ENCODE measurements at places on chromosomes 16 and 17.

- no peak for DNase-seq
These were observed 87.8 kb downstream of the SPAG9 start for GRCh38 chr17:51032850-51033249.

DNA sequence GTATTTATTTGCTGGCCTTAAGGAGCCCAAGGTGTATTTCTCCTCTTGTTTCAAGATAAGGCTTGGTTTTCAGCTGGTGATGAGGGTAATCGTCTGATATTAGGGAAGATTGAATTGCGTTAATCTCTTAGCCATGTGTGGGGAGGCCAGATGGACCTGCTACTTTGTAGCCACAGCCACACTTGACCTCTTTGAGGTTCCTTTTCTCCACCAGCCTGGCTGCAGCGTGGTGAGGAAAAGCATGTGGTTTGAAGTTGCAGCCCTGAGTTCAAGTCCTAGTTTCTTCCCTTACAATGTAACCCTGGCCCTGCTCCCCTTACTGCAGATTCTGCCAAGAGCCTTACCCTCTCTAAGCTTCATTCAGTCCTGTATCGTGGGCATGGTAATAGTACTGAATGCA lies 3.1 kb downstream of the MINK1 start:
- no peak for DNase-seq

- no peak for DNase-seq
These were observed 37.9 kb upstream of the LRRC75A start for GRCh38 chr17:16529906-16530305.

DNA sequence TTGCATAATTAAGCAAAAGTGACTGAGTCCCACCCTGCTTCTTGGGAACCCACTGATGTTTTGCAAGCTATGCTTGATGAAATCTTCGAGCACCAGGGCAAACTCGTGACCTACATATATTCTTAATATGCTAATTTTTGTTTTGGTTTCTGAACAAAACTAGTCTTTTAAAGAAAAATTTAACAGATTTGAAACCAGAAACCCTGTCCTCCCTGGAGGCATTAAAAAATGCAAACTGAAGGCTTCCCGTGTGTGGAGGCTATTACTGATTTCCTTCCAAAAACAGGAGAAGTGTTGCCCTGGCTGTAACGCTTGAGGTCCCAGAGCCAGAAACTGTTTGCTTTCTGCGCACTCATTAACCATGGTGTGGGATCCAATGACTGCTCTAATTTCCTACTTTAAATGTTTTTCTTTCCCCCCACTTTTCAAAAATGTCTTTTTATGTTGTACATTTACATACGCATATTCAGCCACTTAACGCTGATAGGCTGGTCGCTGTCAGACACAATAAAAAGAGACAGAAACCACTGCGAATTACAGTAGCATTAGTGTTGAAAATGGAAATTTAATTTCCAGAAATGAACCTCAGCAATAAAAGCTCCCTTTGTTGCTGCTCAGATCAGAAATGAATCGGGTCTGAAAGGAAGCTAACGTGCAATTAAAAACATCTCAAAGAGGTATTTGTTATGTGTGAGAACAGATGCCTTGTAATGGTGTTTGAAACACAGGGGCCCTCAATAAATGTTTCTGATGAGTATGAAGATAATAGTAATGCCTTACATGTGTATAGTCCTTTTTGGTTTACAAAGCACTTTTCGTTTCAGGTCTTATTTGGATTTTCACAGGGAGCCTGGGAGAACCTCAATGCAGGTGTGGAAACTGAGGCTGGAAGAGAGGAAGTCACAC lies 39.9 kb upstream of the IRX6 start:
- DNase-seq: no peak

GRCh38 chr16:11562411-11562810 lies 24.3 kb downstream of the LITAF start:
- DNase-seq: no peak

GRCh38 chr17:48263731-48264035 lies 156.1 kb downstream of the SNX11 start:
- DNase-seq: no peak

GRCh38 chr16:47687694-47688093 lies 226.6 kb downstream of the PHKB start:
- no peak for DNase-seq

GRCh38 chr16:22355487-22355908 lies 18.9 kb downstream of the CDR2 start:
- DNase-seq: no peak

DNA sequence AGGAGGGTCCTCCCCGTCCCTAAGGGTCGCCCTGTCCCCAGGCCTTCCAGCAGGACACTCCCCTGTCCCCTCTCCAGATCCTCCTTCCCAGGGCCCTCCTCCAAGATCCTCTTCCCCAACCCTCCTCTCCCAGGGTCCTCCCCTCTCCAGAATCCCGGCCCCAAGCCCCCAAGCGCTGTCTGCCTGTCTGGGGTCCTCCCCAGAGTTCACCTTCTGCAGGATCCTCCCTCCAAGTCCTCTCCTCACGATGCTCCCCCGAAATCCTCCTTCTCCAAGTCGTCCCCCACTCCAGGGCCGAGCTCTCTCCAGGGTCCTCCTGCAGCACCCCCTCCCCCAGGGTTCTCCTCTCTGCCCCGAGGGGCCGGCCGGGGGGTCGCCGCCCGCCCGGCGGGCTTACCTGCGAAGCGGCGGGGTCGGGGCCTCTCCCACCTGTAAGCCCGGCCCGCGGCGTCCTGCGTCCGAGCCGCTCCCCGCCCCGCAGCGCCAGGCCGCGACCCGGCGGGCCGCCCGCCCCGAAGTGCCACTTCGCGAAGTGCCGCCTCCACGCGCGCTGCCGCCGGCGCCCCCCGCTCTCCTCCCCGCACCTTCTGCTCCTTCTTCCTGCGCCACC lies 678 bp upstream of the BAIAP2 start:
- DNase-seq: no peak

DNA sequence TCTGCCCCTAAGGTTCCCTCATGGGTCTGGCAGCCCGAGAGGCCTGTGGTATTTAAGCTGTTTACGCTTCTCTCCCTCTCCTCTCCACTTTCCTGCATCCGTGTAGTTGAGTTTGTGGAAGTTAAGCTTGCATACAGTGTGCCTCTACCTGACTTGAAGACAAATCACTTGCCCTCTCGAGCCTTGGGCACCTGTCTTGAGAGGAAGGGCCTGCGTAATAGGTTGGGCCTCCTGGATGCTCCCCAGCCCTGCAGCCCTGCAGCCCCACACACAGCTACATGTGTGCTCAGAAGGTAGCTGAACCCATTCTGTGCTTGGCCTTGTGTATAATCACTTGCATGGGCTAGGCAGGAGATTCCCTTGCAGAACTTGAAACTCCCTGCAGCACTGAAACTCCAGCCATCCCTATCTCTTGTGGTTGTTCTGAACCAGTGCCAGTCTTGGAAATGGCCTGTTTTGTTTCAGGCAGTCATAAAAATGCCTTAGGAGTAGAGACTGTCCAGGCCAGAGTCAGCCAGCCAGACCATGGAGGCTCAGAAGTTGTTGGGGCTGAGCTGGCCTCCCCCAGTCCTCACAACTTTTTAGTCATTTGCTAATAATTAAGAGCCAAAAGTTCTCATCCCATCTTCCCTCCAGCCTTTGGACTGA lies 134.6 kb downstream of the CLEC16A start:
- DNase-seq: no peak

DNA sequence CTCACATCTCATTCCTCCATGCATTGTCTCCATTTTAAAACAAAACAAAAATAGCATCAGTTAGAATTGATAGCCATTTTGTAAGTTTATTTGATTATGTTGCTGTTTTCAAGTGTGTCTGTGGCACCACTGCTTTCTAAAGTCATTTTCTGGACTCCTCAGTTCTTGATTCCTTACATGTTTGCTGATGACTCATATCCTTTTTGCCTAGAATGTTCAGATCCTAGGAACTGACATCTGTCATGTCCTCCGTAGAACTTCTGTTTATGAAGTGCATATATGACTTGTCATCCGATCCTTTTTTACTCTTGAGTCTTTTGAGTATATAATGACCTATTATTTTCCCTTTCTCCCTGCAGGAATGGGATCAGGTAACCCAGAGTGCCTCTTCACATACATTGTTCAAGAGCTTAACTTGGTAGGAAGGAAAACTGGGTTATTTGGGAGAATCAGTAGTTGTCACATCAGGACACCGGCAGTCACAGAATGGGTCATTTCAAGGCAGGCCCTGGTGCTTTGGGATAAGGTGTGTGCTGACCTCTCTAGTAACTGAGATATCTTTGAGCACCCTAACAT lies 69.2 kb downstream of the MAP2K4 start:
- no peak for DNase-seq

DNA sequence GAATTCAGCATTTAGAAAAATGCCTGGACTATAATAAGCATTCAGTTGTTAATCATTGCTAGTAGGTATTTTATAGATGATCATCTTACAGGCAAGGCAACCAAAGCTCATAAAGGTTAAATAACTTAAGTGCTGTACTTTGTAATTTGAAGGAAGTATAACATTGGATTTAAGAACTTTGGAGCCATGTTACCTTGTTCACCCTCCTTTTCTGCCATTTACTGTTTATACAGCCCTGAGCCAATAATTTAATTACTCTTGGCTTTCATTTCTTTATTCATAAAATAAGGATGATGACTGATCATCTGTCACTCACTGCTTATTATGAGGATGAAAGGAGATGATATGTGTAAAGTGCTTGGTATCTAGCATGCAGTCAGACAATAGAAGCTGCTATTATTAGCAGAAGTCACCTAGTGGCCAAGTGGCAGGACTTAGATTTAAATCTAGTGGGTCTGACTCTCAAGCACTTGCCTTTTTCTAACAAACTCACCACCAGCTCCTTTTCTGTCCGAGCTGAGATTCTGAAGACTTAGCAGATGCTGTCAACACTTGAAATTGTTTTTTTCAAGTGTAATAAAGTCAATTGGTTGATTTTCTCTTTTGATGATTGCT lies 18.3 kb upstream of the DDX52 start:
- DNase-seq: no peak

GRCh38 chr16:89561142-89561883 lies 831 bp downstream of the RPL13 start:
- no peak for DNase-seq

DNA sequence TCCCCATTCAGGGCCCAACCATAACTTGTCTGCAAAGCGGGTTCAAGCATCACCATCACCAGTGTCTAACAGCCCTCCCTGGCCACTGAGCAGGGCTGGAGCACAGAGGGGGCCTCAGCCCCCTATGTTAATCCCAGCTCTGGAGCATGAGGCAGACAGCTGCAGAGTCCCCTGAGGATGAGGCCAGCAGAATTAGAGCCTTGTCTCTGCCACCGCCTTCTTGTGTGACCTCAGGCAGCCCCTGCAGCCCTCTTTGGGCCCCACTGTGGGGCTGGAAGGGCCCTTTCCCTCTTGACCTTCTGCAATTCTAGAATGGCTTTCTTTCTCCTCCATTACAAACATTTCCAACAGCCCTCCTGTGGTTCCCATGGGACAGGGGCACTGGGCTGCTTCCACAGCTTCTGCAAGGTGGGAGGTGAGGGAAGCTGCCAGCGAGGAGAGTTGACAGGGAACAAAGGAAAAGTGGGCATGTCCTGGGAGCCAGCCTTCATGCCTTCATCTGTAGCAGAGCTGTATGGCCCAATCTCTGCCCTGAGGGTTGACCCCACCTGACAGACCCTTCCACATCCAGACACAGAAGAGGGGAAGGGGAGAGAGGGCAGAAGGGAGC lies 65.7 kb downstream of the TMEM132E start:
- no peak for DNase-seq

GRCh38 chr17:951325-952132 lies 28.0 kb downstream of the NXN start:
- no peak for DNase-seq

DNA sequence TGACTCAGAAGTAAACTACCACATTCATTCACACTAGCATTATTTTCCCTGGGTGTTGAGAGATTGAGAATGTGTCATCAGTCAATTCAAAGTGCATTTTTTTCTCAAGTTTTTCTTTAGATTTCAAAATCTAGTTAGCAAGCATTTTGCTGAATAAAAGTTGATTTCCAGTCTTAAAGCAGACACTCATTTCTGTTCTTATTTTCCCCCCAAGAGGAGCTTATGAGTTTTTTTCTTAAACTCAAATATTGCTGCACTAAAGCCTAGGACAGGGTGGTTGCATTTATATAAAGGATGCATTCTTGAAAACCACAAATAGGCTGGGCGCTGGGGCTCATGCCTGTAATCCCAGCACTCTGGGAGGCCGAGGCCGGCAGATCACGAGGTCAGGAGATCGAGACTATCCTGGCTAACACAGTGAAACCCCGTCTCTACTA lies 15.3 kb downstream of the CDH3 start:
- DNase-seq: no peak

Data from activated CD8-positive, alpha-beta memory T cell treated with anti-CD3 and anti-CD28 coated beads, Interleukin-2, amount 50 U/mL, for 48 hours (primary cell).